T-helper 17 cell (primary cell): ENCODE measurements at places on chromosomes 3 and 15.

- no peak for DNase-seq
These were observed 2.7 kb downstream of the CERS3 start for GRCh38 chr15:100526027-100526481.

DNA sequence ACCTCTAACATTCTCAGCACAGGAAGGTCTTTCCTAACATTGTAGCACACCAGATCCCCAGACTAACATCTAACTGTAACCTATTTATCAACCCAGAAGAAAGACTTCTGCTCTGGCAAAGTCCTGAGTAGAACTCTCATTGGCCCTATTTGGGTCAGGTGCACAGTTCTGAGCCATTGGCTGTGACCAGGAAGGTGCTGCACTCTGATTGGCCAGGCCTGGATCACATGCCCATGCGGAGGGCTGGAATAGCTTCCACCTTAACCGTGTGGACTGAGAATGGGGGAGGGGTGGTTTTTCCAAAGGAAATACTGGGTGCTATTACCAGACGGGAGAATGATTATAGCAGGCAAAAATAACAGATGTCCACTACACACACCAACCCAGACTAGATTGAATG, 11.5 kb downstream of the FEZF2 start:
- DNase-seq: no peak

DNA sequence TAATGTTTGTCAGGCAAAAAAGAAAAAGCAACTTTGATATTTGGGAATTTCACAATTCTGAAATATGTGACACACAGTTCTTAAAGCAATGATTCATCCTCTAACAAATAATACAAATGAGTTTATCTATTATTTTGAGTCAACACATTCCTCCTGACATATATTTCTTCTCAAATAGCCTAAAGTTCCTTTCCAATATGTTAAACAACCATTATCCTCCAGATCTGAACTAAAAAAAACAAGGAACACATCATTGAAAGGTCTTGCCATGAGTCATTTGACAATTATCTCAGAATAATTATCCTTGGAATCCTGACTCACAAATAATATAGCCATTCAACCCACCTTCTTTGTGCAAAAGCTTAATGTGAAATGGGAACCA, 208.7 kb upstream of the CDIN1 start:
- no peak for DNase-seq

- no peak for DNase-seq
These were observed 17.3 kb downstream of the TRPM1 start for GRCh38 chr15:31084176-31084575.

DNA sequence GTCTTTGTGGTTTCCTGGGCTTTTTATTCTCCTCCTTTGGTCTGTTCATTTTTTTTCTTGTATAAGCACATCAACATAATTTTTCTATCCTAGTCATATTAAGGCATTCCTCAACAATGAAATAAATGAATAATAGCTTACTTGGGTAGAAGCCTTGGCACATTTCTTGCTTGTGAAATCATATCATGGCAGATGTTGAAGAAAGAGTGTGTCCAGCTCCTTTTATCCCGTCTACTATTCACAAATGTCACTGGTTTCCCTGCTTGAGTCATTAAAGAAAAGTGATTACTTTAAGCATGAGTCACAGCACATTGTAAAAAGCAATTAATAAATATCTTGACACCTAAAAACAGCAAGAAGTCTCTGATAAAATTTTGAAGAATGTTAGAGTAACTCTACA, 42.1 kb downstream of the MINAR1 start:
- no peak for DNase-seq

DNA sequence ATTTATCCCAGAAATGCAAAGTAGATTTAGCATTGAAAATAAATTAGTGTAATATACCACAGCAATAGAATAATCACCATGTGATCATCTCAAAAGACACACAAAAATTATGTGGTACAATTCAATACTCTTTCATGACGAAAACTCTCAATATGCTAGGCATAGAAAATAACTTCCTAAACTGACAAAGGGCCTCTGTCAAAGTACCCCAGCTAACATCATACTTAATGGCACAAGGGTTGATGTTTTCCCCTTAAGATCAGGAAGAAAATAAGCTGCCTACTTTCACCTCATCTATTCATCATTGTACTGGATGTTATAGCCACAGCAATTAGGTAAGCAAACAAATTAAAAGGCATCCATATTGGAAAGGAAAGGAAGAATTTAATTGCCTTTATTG, 22.7 kb upstream of the NIPA2 start:
- DNase-seq: no peak

GRCh38 chr3:144351011-144351410, 379.4 kb downstream of the DIPK2A start:
- DNase-seq: no peak

DNA sequence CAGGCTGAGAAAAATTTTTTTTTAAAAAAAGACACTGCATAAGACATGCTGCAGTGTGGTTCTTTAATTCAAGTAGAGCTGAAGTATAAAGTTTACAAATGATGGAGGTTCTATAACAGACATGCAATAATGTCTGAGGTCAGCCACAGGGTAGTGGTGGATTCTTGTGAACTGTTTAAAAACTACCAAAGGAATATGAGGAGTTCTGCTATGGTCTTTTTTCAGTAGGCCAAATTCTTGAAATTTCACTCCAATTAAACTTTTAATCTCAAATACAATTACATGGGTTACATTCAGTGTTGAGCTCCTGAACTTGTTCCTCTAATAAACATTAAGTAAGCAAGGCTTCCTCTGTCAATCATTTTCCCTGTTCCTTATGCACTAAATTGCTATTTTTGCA, 122.7 kb downstream of the PLD1 start:
- DNase-seq: no peak

- no peak for DNase-seq
These were observed 364.5 kb upstream of the ICE2 start for GRCh38 chr15:60843482-60843881.

GRCh38 chr3:133792171-133792763, 13.3 kb upstream of the SRPRB start:
- DNase-seq: no peak

GRCh38 chr3:187838016-187838540, 92.8 kb upstream of the BCL6 start:
- no peak for DNase-seq
